NCI-H510A (cell line): ENCODE measurements at places on chromosomes 1 and 21.

- no peak for DNase-seq
Observed at GRCh38 chr1:213829780-213830179, 158.0 kb upstream of the PROX1 start.

DNA sequence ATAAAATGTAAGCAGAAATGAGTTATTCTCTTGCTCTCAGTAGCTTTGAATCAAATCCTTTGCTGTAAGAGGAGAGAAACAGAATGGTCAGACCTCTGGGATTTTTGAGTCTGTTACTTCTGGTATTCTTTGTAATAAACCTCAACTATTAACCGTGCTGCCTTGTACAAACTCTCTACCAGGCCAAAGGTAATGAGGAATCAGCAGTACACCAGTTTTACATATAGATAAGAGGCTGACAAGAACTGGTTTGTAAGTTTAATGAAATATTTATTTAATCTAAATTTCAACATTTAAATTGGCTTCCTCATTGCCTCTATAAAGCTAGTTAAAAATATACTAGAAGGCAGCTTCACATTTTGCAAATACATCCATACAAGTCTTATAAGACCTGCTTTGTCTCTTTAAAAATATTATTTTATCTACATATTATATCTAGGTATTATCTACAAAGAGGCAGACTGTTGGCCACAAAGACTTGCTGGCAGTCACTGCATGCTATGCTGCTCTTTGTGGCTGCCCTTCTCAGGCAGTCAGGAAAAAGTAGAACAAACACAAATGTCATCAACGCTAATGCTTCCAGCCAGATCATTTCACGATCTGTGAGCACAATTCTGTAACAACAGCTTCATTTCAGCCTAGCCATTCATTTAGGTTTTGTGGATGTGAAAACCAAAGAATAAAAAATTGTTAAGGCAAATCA lies 173.0 kb downstream of the GABPA start:
- no peak for DNase-seq

DNA sequence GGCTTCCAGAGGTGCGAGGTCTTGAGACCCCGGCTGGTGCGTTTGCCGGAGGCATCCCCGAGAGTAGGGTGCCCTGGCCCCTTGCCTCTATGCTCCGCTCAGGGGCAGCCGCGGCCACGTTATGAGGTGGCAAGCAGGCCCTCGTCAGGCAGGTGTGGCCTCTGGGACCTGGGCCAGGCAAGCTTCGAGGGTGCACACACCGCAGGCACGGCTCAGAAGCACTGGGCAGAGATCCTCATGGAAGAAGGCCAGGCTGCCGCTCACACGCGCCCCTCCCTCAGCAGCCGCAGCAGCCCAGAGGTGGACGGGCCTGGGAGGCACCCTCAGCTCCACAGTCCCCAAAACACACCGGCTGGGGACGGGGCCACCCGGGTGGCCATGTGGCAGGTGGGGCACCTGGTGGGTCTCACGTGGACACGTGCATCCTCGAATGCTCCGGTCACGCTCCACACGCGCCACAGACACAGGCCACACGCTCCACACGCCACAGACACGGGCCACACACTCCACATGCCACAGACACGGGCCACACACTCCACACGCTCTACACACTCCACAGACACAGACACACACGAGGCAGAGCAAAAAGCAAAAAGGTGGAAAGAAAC lies 6.5 kb downstream of the SDF4 start:
- no peak for DNase-seq

GRCh38 chr1:60036856-60037460 lies 36.6 kb downstream of the C1orf87 start:
- no peak for DNase-seq

GRCh38 chr1:244164511-244164890 lies 113.4 kb downstream of the ZBTB18 start:
- DNase-seq: no peak

GRCh38 chr1:14137411-14138134 lies 437.6 kb downstream of the PRDM2 start:
- no peak for DNase-seq

- DNase-seq: no peak
Observed at GRCh38 chr1:44543064-44543744, 131.1 kb downstream of the TMEM53 start.

- DNase-seq: no peak
Observed at GRCh38 chr1:54591127-54591756, 32.1 kb downstream of the FAM151A start.

- DNase-seq: no peak
Observed at GRCh38 chr1:209229494-209230061, 353.9 kb upstream of the CAMK1G start.

DNA sequence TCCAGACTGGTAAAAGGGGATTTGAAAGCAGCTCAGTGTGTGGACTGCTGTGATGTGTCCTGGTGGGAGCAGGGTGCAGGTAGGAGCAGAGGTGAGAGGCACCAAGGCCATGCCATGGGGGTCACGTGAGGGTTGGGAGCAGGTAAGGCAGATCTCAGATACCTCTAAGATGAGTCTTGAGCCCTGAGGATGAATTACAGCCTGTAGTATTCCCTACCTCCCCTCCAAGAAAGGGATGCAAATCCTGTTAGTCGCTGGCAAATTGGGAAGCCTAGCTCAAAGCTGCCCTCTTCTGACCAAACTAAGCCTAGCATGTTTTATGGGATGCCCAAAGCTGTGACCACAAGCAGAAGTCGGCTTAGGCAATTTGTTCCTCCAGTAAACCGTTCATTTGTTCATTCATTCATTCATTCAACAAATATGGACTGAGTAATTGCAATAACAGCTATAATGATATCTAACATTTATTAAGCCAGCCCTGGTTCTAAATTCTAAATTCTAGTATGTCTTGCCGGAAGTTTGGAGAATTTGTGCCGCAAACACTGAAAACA lies 3.9 kb upstream of the NUAK2 start:
- DNase-seq: peak; percentile 29

DNA sequence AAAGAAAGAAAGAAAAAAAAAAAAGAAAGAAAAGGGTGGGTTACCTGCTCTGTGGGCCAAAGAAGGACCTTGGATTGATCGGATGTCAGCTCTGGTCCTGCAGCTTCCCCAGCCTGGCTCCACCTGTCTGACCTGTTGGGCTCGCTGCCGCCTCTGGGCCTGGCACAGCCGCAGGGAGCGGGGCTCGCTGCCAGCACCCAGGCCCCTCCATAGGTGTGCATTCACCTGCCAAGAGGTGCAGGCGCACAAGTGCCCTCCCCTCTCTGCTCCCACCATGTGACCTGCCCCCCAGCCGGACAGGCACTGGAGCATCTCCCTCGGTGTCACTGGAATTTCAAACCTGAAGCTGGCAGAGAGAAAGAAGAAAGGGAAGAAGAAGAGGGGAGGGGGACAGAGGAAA lies 33.1 kb upstream of the GPR157 start:
- DNase-seq: peak; percentile 64

DNA sequence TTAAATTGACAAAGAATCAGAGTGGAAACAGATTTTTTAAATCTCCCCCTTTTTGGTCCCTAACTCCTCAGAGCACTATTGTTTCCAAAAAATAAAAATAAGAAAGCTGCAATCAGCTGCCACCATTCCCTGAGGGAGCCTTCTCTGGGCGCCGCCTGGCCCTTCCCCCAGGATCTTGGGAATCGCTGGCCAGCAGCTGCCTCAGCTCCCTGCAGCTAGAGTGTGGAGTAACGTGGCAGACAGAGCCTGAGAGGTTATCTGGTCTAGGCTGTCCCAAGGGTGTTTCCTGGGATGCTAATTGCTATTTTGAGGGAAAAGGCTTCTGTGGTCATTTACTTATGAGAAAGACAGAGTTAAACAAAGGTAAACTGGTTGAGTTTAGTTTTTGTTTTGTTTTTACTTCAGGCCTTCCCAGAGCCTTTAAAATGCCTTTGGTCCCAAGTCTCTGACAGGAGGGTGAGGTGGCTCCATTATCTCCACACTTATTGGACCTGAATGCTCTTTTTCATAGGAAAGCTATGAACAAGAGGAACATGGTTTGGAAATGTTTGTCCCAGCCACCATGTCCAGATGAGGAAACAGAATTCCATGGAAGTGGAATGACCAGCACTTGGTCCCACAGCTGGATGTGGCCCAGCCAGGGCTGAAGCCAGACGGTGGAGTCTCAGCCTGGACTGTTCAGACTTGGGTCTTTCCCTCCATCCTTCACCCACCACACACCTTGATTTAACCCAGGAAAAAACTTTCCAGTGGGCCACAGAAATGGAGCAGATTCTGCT lies 14.1 kb upstream of the KIAA1614 start:
- no peak for DNase-seq

DNA sequence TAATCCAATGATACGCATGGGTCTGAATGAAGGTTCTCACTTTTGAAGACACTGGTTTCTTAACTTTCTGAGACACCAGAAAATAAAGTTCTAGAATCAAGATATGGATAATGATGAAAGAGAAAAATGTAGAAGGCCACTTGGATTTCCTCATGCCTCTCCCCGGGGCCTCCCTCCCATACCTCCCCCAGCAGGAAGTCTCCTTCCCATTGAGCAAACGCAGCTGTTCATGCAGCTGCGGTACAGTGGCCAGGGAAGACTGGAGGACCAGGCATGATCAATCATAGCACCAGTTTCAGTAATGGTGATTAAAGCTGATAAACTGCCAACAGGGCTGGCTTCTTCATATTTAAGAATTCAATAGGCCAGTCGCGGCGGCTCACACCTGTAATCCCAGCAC lies 10.9 kb upstream of the UBR4 start:
- no peak for DNase-seq

DNA sequence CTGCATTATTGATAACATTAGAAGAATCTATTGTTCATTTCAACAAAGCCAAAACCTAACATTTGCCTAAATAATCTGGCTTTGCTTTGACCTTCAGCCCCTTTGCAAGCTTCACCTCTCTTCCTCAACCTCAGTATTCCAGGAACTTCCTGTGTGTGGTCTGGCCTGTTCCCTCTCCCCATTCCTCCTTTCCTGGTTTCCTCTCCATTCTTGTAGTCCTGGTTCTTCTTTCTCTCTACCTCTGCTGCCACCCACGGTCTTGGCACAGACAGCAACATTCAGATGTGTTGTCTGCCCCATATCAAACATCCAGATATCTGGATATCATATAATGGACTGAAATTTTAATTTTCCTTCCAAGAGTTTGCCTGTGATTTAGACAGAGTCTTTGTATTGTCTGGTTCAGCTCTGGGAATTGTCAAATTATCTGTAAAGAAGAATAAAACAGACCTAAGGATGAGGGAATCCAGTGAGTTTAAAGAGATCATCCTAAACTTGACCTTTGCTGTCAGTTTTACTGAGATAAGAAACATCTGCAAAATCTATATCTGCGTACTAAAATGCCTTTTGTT lies 148.1 kb upstream of the KCTD3 start:
- no peak for DNase-seq

DNA sequence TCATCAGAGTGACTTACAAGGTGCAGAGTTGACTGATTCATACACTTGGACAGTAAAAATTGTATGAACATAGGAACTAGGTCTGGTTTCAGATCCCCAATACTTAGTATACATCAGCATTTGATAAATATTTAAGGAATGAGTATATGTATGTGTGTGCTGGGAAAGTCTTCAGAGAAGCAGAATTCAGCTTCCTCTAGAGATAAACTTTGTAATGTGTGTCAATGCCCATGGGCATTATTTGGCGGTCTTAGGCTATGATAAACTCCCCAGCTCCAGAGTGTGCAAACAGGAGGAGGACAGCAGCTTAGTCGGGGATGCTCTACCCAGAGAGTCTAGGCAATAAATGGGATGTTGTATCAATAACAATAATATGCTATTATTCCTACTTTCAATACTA lies 2.9 kb upstream of the CAMK1G start:
- DNase-seq: no peak

DNA sequence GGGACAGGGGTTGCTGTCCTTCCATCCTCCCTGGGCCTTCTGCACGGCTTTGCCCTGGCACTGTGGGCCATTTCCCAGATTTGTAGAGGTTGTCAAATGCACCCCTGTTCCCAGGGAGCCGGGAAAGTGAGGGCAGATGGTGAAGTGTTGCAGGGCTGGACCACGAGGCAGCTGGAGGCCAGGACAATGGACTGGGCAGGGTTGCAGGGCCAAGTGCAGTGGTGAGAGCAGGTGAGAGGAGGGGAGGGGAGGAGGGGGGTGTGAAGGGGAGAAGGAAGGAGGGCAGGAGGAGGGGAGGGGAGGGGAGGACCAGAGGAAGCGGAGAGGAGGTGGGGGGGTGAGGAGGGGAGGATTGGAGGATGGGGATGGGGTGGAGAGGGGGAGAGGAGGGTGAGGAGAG lies 443.9 kb downstream of the CAMTA1 start:
- peak; percentile 75 for DNase-seq

- no peak for DNase-seq
Observed at GRCh38 chr1:186236921-186237320, 138.1 kb downstream of the TPR start.

DNA sequence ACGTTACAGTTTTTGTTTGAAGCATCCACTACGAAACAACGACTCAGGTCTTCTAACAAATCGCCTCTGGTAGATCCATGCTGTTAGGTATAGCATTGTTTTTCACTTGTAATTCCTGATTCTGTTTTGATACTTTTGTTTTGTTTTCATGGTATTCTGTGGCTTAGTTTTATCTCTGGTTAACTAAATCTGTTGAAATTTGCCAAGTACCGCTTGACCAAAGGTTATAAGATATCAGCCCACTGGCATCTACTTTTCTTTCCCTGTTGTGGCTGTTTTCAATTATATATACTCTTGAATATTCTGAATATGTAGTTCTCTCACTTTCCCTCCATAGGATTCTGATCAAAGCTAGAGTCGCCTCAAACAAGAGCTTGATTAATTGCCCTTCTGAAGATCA lies 274.8 kb upstream of the C1orf105 start:
- no peak for DNase-seq

DNA sequence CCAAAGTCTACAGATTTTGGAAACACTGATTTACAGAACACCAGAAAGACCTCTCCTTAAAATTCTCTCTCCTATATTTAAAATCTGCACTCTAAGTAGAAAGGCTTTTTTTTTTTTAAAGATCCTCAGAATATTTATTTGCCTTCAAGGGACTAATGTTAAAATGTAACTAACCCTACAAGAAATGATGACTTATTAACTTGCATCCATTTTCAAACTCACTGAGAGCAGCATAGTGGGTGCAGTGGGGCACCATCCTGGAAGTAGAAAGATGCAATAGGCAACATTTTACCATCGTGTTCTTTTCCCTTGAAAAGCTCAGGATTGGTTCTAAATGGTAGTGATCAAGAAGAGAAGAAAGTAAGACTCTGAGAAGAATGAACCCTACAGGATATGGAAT lies 498.1 kb downstream of the NEGR1 start:
- no peak for DNase-seq

GRCh38 chr1:96989302-96989701 lies 267.7 kb downstream of the PTBP2 start:
- no peak for DNase-seq

DNA sequence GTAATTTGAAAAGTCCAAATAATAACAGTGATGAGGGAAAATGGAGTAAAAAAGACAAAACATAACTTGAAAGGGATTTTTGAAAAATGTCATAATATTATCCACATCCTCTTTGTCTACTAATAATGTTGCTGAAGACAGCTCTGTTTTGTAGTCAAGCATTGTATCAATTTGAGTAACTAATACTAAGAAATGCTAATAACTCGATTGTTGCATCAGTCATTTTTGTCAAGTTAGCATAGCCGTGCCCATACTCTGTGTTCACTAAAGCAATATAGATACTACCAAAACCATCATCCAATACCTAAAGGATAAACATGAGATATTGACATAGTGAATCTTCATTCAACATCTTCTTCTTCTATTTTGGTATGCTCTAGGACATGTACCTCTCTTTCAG lies 17.3 kb downstream of the PDC start:
- DNase-seq: no peak

GRCh38 chr21:33810766-33811165 lies 104.8 kb downstream of the ATP5PO start:
- no peak for DNase-seq

GRCh38 chr1:167819849-167820683 lies 93.9 kb downstream of the ADCY10 start:
- no peak for DNase-seq

GRCh38 chr1:107342316-107342715 lies 201.5 kb downstream of the NTNG1 start:
- no peak for DNase-seq
